GM23338 (cell line): ENCODE measurements at places on chromosomes 2 and 18. TPM values are rescaled to one million over a fixed set of nuclear protein-coding genes. Genes with fewer than 3 reads are reported as not detected.

DNA sequence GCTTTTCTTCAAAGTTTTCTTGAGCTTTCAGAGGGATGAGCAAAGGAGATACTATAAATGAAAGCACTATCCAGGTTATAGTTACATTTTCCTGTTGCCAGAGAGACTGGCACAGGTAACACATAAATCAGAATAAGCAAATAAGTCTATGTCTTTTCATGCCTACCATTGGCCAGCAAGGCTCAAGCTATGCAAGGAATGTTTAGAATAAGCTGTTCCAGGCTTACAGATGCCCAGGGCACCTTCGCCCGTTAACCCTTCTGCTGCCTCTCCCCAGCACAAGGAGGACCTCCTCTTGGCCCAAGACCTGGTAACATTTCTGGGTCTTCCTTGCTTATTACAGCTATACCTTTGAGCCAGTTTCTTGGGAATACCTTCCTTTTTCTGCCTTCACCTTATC, 233.7 kb upstream of the MEIS1 start:
- DNase-seq, result peak; percentile 12
- peaks cover 10% of the 10 kb centered on the region; the same call in 1 of the 2 replicates for H3K36me3 ChIP-seq
- no peak overlapping the region for H3K27ac ChIP-seq
- H3K4me3 ChIP-seq, result no peak overlapping the region
- no peaks in the 10 kb centered on the region for H3K27me3 ChIP-seq

- no peak overlapping the region for H3K27ac ChIP-seq
- no peak overlapping the region for H3K4me3 ChIP-seq
- peaks cover 19% of the 10 kb centered on the region for H3K4me1 ChIP-seq
Measured at GRCh38 chr18:69992776-69993175, 45.1 kb upstream of the CD226 start.

Gene SERPINB5
- polyA plus RNA-seq, result 0.16 TPM in 1 of 2 replicates, not detected in the other

Gene CLK1
- 36.0 and 44.7 TPM in 2 replicates for polyA plus RNA-seq
